ENCODE measurements at places on chromosomes 7 and 10. TPM values are rescaled to one million over a fixed set of nuclear protein-coding genes. Genes with fewer than 3 reads are reported as not detected.

DNA sequence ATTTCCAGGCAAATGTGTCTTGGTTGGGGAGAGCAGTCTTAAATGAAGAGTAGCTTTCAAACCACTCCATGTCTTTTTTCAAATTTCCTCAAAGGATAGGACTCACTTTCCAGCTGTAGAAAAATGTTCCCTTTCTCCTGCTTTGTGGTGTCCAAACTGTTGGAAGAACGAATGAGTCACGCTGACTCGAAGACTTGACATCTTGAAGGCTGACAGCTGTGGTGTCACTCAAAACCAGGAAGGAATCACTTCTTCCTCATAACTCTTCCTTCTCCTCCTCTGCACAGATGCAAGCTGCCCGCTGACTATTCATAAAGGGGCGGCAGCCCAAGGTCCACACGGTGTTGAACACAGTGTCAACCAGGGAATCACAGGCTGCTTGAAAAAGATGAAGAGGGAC is 19.2 kb downstream of the PLA2G12B start:
- no peak for DNase-seq

DNA sequence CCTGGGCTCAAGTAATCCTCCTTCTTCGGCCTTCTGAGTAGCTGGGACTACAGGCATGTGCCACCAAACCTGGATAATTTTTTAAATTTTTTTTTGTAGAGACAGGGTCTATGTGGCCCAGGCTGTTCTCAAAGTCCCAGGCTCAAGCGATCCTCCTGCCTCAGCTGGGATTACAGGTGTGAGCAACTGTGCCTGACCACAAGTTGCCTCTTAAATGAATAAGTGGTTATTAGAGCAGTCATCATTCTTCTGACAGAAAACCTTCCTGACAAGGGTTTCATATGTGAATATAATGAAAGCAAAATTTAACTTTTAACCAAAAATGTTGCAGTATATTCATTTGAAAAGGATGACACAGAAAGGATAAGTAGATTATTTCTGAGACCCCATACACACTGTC is 532.5 kb downstream of the GRM8 start:
- DNase-seq, result no peak

- DNase-seq, result peak; percentile 70
Measured at GRCh38 chr10:88879534-88880281, at the start of gene STAMBPL1. TSS of gene STAMBPL1 (plus strand) at chr10:88880245. CDS start at chr10:88901709, 21,464 bp downstream.

GRCh38 chr10:91196268-91197048 is 24.0 kb upstream of the PCGF5 start:
- no peak for DNase-seq

GRCh38 chr7:51228386-51228958 is 88.1 kb downstream of the COBL start:
- DNase-seq, result no peak

DNA sequence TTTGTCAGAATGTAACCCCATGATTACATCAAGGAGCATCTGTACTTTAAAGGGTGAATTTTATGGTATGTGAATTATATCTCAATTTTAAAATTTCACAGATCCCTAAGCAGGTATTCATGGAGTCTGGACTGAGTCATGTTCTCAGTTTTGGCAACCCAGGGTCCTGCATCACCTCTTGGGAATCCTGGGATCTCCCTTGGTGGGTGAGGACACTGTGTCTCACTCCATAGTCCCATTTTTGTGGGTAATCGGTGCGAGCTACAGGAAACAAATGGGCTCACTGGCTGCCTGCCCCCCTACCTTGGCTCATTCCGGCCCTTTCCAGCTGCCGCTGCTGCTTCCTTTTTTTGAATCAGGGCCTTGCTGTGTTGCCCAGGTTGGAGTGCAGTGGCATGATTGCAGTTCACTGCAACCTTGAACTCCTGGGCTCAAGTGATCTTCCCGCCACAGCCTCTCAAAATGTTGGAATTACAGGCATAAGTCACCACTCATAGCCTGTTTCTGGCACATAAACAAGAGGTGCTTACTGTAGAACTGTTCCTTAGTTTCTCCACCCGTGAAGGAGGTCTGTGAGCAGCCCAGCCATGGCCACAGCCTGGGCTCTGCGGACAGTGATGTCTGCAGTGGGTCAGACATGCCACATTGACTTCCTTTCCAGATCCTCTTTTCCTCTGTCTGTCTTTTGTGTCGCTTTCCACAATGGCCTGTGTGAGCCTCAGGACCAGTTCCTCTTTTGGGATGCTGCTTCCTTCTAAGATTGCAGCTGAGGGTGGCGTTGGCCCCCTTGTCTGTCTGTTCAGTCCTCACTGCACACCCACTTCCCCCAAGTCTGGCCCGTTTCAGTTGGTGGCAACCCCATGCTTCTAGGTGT is 14.5 kb downstream of the PALD1 start:
- no peak for DNase-seq

DNA sequence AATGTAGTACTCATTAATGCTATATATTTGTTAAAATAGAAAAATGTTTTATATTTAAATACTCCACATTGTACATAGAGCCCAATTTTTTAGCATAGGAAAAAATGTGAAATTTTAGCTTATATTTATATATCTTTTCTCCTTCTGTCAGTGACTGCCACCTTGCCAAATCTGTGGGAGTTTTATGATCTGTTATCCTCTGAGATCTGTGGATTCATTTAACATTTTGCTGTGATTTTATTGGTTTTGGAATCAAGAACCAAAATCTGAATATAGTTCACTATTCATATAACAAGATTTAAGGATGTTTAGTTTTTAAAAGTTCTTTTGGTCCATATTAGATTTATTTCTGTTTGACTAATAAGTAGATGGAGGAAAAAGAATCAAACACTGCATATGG is 127.9 kb downstream of the PPP1R9A start:
- DNase-seq, result no peak

DNA sequence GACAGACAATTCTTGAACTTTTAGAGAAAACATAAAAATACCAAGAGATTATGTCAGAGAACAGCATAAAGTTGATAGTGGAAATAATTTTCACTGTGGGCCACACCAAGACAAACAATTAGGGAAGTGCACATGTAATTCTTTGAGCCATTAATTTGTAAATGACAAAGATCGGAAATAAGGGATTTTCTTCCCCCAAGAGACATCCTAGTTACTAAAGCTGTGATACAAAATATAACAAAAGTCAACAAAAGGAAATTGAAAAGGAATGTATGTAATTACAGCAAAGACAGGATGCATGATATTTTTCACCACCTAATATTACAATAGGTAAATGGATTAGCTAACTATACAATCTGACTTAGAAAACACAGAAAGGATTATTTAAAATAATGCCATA is 12.4 kb upstream of the LRRC72 start:
- no peak for DNase-seq

The ITPRID1 gene
- 0.91 TPM for total RNA-seq

The SYCE1 gene
- not detected for total RNA-seq

The PLAC9 gene
- total RNA-seq, result 3.9 TPM

The PLEKHA1 gene
- 34.8 TPM for total RNA-seq

The VSIR gene
- total RNA-seq, result 41.2 TPM

The ASZ1 gene
- total RNA-seq, result not detected

The LZTS2 gene
- 36.5 TPM for total RNA-seq

The LRRC18 gene
- not detected for total RNA-seq

The NUTM2E gene
- 0.08 TPM for total RNA-seq
